ENCODE measurements at places on chromosomes 16 and 17.

DNA sequence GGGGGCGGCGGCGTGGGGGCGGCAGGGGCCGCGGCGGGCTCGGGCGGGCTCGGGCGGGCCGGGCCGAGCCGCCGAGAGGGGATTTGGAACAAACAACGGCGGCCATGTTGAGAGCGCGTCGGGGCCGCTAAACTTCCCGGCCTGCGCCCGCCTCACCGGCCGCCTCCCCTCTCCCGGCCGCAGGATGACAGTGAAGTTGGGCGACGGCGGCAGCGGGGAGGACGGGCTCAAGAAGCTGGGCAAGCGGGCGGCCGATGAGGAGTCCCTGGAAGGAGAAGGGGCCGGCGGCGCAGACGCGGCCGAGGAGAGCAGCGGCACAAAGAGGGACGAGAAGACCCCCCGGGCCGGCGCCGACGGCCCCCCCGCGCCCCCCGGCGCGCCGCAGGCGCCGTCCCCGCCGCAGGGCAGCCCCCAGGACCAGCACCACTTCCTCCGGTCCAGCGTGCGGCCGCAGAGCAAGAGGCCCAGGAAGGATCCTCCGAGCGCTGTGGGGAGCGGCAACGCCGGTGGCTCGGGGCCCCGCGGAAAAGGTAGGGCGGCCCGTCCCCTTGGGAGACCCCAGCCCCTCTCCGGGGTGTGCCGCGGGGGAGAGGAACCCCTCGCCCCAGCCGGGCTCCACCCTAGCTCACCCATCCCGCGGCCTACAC lies 2.4 kb downstream of the CRAMP1 start:
- no peak for DNase-seq

DNA sequence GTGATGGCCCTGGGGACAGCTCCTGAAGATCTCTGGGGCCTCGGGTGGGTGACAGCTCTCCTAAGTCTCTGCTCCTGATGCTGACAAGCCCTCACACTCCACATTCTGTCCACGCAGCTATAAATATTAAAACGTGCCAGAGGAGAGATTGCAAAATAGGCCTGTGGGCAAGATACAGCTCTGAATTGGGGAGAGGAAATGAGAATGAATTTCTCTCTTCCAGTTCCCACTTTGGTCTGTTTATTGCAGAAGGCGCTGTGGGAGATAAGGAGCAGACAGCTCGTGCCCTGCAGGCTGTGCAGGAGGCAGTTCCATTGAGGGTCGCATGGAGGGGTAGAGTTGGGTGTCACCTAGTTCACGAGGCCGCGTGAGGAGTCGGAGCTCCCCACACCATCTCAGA lies 87.5 kb upstream of the SDK2 start:
- no peak for DNase-seq

GRCh38 chr17:19857640-19858039 lies 10.1 kb downstream of the ULK2 start:
- no peak for DNase-seq

GRCh38 chr17:79792341-79792871 lies 4.5 kb downstream of the CBX8 start:
- DNase-seq: no peak

DNA sequence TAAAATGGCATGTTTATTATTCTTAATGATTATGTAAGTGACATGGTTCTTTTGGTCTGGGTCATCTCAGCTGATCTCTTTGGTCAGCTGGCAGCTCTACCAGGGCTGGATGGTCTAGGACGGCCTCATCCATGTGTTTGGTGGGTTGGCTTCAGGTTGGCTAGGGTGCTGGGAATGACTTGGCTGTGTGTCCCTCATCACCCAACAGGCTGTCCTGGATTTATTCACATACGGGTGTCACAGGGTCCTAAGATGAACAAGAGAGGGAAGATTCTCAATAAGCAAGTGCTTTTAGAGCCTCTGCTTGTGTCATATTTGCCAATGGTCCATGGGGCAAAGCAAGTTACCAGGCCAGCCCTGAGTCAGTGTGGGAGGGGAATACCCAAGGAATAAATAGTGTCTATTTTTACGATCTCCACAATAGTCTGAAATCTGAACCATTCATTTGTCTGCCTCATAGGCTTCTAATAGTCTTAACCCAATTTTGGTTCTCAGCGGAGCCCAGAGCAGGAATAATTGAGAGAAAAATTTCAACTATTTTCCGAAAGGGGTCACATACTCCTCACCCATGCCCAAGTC lies 157.5 kb downstream of the HS3ST2 start:
- DNase-seq: no peak

DNA sequence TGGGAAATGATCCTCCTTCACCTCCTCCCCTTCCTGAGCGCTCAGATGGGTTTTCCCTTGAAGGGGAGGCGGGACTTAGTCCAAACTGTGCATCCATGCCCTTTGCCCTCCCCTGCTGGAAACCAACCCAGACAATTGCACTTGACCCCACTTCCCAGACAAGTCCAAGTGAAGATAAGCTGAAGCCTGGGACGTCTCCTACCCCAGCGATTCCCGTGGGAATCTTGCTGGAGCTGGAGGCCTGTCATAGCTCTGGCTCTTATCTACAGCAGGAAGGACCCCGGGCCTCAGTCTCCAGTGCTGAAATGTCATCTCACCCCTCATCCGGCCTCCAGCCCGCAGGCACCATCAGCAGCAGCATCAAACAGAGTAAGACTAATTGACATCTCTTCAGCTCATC lies 6.5 kb upstream of the NGFR start:
- DNase-seq: no peak

DNA sequence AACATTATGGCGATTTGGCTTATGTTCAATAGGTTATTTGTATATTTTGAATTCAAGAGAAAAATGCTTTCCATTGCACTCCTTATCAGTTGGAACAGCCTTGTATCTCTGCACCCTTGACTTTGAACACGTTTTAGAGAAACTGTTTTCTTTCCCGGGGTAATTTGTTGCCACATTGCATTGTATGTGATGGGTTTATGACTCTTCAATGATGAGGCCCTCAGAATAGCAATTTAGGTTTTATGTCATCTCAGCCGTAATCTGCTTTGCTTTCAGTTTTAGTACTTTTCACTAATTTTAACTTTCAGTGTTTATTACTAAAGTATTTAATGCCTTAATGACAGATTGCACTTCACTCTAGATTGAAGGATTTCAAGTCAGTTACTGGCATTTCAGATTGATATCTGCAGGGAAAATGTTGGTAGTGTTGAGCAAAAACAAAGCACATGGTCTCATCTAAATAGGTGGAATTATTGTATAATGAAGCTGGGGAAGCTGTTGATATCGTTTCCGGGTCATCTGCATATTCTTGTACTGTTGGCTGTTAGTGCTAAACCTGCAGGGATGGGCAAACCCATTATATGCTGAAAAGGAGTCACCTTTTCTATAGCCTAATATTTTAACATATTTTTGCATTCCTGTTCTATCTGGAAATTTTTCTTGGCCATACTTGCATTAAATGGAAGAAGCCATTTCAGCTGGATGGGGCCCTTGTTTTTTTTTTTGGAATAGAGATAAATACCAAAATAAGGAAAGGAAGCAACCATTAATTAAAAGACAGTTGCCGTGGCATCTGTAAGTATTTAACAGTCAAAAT lies 2.0 kb downstream of the LUC7L3 start:
- DNase-seq: no peak

DNA sequence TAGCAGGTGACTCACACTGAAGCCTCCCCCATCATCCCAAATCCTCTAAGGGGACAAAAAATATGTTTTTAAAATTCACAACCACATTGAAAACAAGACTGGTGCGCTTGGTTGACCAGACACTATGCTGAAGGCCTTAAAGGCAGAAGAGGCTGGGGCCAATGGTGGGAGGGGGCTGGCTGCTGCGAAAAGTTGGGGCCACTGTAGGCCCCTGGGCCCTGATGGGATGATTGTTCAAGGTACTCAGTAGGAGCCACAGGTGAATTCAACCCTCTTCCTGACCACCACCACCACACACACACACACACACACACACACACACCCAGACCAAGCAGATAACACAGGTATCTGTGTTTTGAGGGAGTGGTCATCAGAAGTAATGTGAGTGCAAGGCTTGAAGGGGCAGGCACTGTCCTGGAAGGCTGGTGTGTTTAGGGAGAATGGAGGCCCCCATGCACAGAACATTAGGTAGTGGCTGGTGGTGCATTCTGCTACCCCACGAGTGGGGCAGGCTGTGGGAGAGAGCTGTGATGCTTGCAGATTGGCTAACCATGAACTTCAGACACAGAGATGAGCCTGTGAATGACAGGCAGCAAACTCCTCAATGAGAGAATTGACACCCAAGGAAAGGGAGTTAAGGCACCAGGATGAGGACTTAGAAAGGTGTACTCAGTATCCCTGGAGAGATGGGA lies 55.0 kb downstream of the NT5M start:
- DNase-seq: no peak

DNA sequence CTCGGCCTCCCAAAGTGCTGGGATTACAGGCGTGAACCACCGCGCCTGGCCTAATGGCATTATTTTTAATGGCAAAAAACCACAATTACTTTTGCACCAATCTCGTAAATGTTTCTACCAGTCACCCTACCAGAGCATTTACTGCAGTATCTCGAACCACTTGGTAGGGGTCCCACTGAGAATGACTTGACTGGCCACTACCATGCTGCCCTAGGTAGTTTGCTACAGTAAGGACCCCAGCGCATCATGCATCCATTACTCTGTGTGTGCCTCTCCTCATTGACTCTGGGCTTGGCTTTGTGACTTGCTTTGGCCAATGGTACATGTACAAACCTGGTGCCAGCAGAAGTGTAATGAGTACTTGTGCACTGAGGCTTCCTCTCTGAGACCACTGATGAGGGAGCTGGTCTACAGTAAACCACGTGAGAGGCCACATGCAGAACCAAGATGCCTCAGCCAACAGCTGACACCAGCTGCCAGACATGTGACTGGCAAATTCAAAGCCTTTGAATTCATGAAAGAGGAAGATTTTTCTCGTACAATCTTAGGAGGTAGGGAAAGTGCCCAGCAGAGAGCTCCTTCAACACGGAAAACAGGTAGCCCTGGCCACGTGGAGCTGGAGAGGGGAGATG lies 421.7 kb upstream of the C16orf82 start:
- DNase-seq: no peak

GRCh38 chr17:61733021-61733420 lies 130.3 kb downstream of the BRIP1 start:
- DNase-seq: no peak

DNA sequence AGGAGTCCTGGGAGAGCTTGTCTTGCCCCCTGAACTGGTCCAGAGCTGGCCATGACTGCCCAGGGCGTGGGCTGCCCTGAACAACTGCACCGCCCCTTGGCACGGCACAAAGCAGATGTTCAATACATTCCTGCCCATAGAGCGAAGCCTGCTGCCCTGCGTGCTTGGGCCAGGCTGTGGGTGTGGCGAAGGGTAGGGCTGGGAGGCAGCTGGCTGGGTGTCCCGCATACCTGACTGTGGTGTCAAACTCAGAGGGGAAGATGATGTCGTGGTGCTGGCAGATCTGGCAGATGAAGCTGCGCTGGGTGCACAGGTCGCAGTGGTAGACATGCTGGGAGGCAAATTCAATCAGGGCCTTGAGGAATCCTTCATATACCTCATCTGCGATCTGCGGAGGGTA lies 124.2 kb upstream of the SMURF2 start:
- DNase-seq: no peak

GRCh38 chr17:41895617-41896016 lies 23.1 kb downstream of the ACLY start:
- DNase-seq: peak; percentile 26

GRCh38 chr16:57763285-57764005 lies 27.9 kb downstream of the KATNB1 start:
- DNase-seq: peak; percentile 13

DNA sequence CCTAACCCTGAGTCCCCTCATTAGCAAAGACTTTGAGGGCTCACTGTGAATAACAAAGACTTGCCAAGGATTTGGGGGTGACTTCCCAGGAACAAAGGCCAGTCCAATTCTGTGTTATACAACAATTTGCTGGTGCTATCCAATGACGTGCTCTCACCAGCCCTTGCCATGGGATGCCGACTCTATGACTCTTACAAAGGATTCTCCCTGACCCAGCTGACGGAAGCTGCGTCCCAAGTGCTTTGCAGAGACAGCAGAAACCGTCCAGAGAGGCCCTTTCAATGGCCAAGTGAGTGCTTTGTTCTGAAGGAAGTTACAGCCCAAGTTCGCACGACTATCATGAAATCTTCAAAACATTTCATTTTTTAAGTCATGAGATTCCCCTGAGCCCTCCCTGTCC lies 345.3 kb upstream of the TNRC6C start:
- no peak for DNase-seq

GRCh38 chr17:75784473-75785015 lies at the start of gene UNK:
TSS of gene UNK (plus strand) at chr17:75784806. CDS start at chr17:75784881, 75 bp downstream.
- peak; percentile 98 for DNase-seq

All from heart left ventricle (tissue), 16 donors.